Stimulated activated CD4-positive, alpha-beta T cell treated with anti-CD3 and anti-CD28 coated beads, Interleukin-15, amount 100 ng/mL, for 1 hour (primary cell): ENCODE measurements at places on chromosomes 13 and 19.

DNA sequence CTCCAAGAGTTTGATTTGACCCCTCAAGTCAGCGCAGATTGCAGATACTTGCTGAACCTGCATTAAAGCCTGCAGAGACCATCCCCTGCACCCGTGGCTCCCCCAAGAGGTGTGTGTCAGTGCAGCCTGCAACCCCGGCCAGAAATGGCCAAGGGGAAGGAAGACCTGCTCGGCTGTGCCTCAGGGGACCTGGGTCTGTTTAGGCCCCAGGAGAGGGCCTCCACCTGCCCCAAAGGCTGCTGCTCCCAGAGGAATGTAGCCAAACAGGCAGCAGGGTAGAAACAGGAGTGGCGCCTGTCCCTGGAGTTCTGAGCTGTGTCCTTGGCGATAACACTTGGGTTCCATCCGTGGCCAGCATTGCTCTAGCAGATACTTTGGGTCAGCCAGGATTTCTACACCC lies 8.0 kb downstream of the POP4 start:
- no peak for DNase-seq

DNA sequence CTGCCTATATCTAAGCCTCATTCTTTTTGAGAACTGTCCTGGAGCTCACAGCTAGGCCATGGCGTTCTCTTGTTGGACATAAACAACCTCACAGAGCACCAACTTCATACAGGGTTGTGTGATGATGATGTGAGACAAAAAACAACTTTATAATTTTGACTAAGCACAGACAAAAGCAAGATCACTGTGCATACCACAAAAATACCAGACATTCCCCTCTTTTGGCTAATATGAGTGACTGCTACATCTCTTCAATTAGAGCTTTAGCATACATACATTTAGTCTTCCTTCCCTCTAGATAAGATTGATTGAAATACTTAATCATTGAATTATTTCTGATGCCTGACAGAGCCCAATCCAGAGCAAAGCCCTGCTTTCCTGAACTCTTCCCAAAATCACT lies 8.3 kb downstream of the MAB21L1 start:
- DNase-seq = no peak

- no peak for DNase-seq
Measured at GRCh38 chr13:94859278-94859691, 146.9 kb upstream of the SOX21 start.

DNA sequence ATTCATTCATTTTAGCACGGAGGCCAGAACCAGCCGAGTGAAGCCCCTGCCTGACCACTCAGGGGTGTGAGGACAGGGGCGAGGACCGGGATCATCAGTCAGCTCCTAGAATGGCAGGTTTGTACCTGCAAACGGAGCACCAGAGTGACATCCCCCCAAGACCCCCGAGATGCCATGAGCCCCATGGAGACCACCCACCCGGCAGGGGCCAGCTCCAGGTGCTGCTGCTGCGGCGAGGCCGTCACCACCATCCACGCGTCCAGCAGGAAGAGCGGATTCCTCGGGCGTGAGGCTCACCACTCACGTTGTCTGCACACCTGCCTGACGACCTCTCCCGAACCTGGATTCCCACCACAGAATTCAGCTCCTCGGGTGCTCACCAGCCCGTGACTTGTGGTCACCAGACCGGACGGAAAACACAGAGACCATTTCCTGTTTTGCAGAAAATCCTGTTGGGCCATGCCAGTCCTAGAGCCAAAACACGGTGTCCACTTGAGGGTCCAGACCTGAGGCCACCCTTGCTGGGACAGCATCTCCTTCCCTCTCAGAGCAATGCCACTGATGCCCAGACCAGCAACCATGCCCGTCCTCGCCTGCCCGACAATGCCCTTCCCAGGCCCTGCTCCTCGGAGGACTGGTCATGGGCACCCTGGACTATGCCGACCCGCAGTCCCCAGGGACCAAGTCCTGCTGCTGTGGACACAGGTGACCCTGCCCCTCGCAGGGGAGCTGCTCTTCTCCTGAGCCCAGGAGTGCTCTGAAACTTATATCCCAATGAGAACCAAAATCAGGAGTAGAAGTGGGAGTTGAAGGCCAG lies 74.2 kb downstream of the RASA3 start:
- DNase-seq = no peak

GRCh38 chr19:42345191-42345812 lies 19.9 kb downstream of the MEGF8 start:
- no peak for DNase-seq

DNA sequence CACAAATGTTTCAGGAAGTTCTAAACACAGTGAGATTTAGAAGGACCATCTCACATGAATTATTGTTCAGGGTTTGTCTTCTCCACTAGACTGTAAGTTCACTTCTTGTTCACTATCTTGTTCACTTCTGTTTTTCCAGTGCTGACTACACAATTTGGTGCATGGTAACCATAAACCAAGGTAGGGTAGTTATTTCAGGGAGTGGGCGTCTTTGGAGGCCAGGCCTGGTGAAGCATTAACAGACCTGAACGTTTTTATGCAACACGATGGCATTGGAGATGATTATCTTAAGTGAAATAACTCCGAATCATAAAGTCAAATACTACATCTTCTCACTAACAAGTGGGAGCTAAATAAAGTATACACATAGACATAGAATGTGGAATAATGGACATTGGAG lies 14.4 kb upstream of the OXGR1 start:
- no peak for DNase-seq
